ENCODE measurements at places on chromosomes 3 and 15.

DNA sequence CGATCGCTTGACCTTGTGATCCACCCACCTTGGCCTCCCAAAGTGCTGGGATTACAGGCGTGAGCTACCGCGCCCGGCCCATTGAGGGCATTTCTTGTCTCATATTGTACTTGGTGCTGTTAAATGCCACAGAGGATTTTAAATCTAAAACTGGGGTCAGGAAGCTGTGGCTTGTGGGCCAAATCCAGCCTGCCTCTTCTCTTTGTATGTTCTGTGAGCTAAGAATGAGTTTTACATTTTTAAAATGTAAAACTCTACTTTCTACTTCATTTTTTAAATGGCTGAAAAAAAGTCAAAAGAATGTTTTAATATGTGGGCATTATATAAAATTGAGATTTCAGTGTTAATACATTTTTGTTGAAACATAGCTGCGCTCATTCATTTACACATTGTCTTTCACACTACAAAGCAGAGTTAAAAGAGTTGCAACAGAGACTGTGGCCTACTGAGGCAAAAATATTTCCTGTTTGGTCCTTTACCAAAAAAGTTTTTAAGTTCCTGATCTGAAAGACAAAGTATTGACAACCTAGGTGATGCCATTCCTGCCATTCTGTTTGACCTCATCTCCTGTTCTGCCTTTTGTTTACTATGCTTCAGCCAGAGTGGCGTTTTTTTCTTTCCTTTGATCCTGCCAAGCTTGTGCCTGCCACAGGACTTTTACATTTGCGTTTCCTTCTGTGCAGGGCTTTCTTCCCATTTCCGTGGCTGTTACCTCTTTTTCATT lies 50.4 kb downstream of the PDCD6IP start:
- DNase-seq: no peak

GRCh38 chr3:53357458-53357857 lies 10.1 kb upstream of the DCP1A start:
- no peak for DNase-seq

DNA sequence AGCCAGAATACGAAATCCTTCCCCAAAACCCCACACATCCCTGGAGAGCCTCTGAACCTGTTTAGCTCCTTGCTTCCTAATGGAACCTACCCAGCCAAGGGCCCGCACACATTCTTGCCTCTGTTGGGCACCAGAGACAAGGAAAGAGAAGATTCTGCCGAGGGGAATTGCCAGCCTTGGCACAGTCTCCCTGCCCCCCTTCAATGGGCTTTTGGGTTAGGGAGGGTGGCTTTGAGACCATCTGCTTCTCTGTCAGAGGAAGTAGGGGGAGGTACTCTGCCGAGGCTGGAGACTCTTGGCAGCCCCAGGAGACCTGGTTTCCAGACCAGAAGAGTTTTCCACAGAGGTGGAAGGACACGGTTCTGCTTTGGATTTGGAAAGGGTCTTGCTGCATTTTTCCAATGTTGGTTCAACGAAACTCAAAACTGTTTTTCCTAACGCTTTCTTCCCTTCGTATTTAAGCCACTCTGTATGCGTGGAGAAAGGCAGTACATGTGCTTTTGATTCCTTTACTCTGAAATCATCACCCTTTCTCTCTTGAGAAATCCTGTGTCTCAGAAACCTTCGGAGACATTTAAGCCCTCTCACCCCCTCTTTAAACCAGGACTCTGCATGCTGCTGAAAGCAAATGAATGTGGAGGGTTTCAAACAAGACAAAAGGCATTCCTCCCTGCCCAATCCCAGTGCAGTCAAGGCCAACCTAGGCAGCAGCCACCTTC lies 78.8 kb upstream of the PRR23C start:
- DNase-seq: no peak

GRCh38 chr3:192889679-192890078 lies 28.0 kb downstream of the MB21D2 start:
- no peak for DNase-seq

- DNase-seq: no peak
These were observed 1.9 kb downstream of the PIGZ start for GRCh38 chr3:196966526-196967401.

GRCh38 chr3:104521606-104522336 lies 844.9 kb upstream of the ALCAM start:
- DNase-seq: no peak

DNA sequence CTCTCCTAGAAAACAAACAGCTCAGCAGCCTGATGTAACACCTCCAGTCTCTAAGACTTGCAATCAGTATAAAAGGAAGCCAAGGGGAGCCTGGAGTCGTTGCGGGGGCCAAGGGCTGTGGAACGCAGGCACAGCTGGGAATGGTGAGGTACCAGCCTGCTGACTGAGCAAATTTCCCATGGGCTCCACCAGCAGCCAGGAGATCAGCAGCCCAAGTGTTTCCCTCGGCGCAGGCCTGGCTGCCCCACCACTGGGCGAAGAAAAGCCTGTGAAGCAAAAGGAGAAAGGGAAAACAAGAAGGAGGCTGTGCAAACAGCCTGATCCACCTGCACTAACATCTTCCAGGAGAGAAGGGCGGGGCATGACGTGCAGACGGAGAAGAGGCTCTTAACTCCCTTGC lies 155.3 kb downstream of the SHQ1 start:
- DNase-seq: no peak

- DNase-seq: no peak
These were observed 24.7 kb downstream of the TRIM71 start for GRCh38 chr3:32842531-32842931.

GRCh38 chr3:44870375-44871061 lies 3.9 kb upstream of the TGM4 start:
- no peak for DNase-seq

GRCh38 chr3:194285850-194286197 lies 65.3 kb downstream of the CPN2 start:
- no peak for DNase-seq

DNA sequence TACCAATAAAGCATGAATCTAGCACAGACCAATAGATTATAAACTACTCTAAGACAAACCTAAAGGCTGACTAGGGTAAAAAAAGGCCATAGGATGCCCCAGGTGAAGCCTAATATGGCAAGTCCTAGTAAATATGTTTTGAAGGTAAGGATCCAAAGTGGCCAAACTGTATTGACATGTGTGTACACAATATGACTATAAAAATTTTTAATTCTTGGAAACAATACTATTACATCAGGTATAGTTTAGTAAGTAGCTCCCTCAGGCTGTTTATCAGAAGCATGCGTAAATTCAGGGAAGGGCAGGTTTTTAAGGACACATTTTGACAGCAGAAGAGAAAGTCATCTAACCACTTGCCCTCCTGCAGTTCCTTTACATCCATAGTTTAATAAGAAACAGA lies 18.8 kb downstream of the GNB4 start:
- no peak for DNase-seq

Data from GM13977 (cell line).